G401 (cell line): ENCODE measurements at places on chromosomes 2 and 18. TPM values are rescaled to one million over a fixed set of nuclear protein-coding genes. Genes with fewer than 3 reads are reported as not detected.
A peak's percentile ranks its signal among the peaks of the same experiment; 100 is the strongest.

Gene RESP18
- total RNA-seq, result not detected in 2 replicates

- DNase-seq, result no peak
Observed at GRCh38 chr2:48356701-48357325, 173.1 kb upstream of the STON1 start.

DNA sequence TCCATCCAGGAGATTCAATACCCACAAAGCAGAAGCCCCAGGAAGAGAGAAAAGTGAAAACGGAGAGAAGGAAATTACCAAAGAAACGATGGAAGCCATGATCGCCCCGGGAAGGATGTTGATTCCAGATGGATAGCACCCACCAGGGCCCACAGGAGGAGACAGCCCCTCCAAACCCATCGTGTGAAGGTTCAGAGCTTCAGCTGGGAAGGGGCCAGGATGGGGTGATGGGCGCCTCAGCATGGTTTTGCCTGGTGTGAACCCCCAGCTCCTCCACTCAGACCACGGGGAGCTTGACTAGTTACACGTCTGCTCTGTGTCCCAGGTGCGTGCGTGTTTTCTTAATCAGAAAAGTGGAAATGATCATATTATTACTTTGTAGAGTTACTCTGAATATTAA, 264.5 kb downstream of the EIPR1 start:
- DNase-seq, result no peak

Gene KIF3C
- 17.6 and 20.6 TPM in 2 replicates for total RNA-seq

DNA sequence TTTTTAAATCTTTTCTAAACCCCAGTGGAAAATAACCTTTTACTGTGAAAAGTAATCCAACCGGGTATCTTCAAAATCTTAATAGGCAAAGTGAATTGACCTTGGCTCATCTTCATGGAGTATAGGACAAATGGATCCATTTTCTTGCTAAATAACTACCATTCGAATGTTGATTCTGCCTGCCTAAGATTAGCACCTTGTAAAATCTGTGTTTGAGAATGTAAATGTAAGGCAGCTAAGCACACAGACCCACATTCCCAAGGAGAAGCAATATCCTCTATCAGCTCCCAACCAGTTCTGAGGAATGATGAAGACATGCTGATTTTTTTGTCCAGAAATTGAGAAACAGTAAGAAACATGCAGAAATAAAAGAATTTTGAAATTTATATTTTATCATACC, 509.8 kb upstream of the SMIM21 start:
- no peak for DNase-seq

DNA sequence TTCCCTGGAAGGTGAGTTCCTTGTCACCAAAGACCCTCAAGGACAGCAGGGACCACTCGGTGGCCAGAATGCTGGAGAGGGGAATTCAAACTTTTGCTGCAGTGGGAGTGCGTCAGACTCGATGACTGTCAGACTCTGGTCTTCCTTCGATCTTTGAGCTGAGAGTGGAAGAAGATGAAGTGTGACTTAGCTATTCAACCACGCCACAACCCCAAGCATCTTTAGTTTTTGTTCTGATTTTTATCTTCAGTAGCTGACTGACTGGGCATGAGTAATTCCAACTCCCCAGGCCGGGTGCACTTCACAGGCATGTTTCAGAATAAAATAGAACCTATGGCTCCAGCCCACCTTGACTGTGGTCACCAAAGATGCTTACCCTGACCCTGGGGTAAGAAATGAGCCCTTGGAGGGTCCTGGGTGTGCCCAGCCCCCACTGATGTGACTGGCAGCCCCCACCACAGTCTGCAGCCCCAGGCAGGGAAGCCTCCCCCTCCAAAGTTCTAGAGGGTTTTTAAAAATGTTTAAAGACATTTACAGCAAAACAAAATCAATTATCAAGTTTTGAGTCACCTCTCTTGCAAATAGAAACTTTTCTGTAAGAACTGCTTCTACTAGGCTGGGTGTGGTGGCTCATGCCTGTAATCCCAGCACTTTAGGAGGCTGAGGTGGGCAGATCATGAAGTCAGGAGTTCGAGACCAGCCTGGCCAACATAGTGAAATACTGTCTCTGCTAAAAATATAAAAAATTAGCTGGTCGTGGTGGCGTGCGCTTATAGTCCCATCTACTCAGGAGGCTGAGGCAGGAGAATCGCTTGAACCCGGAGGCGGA, 24.9 kb upstream of the YWHAQ start:
- no peak for DNase-seq

GRCh38 chr2:199136681-199137080, 321.1 kb downstream of the SATB2 start:
- peak; percentile 11 for DNase-seq

- DNase-seq, result no peak
Observed at GRCh38 chr2:171393487-171393886, 40.3 kb downstream of the METTL8 start.

GRCh38 chr2:182208421-182208820, 218.4 kb downstream of the PDE1A start:
- DNase-seq, result peak; percentile 90

DNA sequence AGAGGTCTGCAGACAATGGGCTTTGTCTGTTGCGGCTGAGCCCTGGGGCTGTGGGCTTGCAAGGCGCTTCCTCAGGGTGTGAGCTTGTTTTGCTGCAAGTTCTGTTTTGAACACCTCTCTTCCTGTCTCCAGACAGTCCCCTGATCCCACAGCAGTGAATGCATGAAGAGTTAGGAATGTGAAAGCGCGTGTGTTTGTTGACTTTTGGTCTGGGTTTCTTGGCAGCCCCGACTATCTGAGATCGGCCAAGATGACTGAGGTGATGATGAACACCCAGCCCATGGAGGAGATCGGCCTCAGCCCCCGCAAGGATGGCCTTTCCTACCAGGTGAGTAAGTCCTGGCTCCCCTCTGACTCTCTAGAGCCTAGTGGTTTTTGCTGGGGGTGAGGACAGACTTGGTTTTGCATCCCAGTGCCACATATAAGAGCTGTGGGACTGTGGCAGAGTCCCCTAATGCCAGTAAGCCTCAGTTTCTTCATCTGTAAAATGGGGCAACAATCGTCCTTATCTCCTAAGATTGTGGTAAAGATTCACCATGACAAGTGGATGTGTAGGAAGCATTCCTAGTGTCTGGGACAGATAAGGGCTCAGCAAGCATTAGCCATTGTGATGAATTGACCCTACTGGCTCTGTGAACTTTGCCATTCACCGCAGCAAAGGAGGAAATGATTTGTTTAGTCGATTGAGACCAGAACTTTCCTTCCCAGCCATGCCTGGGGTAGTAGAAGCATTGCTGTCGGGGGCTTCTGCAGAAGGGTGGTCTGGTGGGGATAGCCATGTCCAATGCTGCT, 3.0 kb downstream of the LBH start:
- no peak for DNase-seq

GRCh38 chr2:63048367-63049171, 2.1 kb upstream of the OTX1 start:
- DNase-seq, result no peak

GRCh38 chr2:73907840-73908452, 15.1 kb downstream of the ACTG2 start:
- peak; percentile 23 for DNase-seq

DNA sequence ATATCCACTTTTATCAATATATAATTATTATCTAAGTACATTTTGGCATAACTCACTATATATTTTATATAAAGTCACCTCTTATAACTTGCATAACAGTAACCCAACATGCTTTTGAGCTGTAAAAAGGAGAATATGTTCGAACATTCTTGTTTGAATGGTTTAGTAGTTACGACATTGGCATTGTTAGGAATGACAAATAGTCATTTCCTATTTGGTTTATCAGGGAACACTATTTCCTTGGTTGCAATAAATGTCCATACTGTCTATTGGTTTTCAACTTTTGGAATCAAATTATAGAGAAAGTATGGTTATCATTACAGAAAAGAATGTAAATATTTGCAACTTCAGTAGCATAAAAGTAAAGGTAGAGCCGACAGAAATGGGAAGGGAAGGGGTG, 124.1 kb downstream of the PARD3B start:
- DNase-seq, result no peak

Gene PTH2R
- total RNA-seq, result 0.54 TPM in 1 of 2 replicates, not detected in the other

DNA sequence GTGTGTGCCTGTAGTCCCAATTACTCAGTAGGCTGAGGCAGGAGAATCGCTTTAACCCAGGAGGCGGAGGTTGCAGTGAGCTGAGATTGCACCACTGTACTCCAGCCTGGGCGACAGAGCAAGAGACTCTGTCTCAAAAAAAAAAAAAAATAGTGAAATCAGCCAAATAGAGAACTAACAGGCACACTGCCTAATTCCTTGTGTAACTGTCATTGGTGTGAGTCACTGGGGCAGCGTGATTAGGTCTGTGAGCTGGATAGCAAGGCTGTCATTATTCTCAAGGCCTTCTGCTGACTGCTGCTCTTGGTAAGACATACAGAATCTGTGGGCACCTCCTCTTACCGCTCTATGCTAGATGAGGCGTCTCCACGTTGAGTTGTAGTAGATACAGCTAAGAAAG, 270.3 kb downstream of the NEDD4L start:
- DNase-seq, result peak; percentile 81

GRCh38 chr2:69097148-69097610, 84.2 kb downstream of the ANTXR1 start:
- no peak for DNase-seq

DNA sequence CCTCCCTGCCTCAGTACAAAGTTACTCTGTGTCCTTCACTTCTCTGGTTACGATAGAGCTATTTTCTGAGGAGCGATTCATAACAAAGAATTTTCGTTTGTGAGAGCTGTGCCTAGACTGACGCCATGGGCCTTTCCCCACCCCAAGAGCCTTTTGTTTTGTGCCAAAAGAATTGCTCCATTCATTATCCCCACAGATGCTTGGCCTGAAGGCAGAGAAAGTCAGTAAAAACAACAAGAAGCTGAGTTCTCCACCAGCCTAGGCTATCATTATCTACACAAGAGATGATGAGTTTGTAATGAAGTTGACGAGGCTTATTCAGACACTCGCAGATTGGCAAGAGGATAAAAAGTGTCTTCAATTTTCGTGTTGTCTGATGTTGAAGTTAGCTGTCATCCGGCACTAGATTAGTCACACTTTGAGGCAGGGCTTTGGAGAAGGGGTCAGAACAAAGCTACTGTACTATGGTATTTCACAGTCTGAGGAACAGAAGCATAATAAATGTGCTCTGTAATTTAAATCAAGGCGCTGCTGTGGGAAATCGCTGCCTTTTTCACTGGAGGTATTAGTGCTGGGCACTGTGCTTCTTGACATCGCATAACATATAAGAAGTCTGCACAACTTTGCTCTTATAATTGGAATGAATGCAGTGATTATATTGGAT, 278.4 kb upstream of the FIGN start:
- peak; percentile 8 for DNase-seq

DNA sequence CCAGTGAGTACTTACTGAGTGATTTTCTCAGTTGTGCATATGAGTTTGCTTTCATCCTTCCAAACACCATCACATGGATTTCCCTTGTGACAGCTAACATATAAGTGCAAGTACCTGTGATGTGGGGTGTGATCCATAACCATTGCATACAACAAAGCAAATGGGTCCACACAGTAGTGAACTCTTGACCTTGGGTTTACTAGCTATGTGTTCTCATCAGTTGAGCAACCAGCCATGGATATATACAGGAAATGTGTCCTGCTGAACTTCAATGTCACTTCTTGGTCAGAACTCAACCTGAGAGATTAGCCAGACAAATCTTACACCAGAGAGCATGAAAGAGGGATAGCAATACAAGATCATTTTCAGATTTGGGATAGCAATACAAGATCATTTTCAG, 420.9 kb upstream of the KCNH7 start:
- DNase-seq, result no peak

Gene KCNK3
- total RNA-seq, result not detected in 2 replicates

DNA sequence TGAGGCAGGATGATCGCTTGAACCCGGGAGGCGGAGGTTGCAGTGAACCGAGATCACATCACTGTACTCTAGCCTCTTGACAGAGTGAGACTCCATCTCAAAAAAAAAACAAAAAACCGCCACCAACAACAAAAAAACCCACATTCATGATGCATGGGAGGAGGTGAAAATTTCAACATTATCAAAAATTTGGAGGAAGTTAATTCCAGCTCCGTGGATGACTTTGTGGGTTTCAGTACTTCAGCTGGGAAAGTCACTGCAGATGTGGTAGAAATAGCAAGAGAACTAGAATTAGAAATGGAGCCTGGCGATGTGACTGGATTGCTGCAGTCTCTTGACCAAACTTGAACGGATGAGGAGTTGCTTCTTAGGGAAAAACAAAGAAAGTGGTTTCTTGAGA, 74.3 kb downstream of the PRKCE start:
- no peak for DNase-seq

DNA sequence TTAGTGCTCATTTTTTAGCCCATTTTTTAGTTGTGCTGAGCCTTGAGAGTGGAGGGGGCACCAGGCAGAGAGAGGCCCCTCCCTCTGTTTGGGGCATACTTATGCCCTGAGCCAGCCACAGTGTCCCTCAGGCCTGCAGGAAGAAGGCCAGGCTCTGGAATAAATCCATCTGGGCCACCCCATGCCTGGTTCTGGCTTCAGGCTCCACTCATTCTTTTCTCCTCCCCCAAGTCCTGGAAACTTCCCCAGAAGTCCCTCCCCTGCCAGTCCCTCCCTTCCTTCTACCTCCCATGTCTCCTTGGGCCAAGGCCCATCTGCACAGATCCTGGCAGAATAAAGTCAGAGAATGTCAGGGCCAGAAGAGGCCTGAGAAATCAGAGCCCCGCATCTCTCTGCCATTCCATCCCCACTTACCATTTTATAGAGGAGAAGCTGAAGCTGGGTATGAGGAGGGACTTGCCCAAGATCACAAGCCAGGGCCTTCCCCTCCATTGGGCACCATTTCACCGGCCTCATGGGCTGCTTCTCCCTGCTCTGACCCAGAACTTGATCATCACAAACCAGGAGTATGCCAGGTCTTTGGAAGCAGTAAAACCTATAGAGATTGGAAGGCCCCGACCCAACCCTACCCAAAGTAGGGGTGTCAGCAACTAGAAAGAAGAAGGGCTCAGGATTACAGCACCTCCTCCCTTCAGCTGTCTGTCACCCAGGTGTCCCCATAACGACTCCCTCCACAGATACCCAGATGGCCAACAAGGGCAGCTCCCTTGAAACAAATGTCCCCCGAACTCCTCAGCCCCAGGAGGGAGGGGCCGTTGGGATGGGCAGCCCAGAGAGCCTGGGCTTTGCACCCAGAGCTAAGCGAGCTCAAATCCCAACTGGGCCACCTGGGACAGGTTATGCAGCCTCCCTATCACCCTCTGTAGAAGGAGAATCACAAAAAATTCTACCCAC, 108.4 kb downstream of the POLR1A start:
- peak; percentile 95 for DNase-seq

GRCh38 chr18:49784427-49785185, 28.7 kb downstream of the ACAA2 start:
- peak; percentile 16 for DNase-seq

DNA sequence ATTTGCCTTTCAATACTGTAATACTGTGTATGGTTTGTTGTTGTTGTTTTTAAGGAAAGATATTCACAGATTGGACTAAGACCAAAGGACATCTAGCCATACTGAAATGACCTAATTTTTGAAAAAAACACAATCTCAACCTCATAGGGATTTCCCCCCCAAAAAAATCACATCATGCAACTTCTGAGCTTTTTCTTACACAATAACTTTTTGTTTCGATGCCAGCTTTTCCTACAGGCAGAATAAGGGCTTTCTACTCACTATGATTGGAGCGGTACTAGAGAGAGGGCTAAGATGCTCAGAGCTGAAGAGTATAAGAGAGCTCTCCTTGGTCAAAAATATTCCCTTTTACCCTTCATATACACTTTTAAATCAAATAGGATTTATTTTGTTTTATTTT, 32.4 kb upstream of the SLC3A1 start:
- no peak for DNase-seq
